ENCODE measurements at places on chromosomes 3 and 15. TPM values are rescaled to one million over a fixed set of nuclear protein-coding genes. Genes with fewer than 3 reads are reported as not detected.

DNA sequence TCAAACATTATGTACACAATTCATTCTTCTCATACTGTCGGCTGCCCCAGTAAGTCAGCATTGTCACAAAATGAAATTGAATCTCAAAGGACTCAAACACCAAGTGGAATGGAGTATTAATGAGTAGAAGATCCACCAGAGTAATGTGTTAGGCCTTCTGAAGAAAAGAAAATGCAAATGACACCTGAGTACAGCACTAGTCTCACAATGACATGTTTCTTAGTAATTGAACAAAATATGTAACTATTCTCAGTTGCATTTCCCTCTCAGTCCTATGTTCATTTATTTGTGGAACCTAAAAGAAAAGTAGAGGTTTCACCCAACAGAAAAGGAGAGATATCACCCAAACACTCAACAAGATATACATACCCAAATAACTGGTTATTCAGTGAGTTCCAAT is 283.9 kb upstream of the THBS1 start:
- no peak for DNase-seq

- no peak for DNase-seq
These were observed 10.1 kb downstream of the CLDND1 start for GRCh38 chr3:98512576-98512975.

DNA sequence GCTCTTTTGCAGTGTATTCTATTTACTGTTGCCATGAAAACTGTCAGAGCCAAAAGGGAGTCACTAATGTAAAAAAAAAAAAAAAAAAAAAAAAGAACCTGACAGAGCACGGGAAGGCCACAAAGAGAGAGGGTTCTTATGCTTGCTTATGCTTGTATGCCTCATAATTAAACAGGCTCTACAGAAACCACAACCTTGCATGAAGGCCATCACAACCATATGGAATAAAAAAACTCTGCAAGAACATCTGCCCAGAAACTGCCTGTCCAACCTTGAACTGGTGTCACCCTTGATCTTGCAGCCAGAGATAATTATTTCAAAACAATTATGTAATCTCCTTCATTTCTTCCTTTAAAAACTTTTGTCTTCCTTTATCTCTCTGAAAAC is 50.1 kb downstream of the CFAP20DC start:
- no peak for DNase-seq

GRCh38 chr3:137766876-137767537 is 2.9 kb downstream of the SOX14 start:
- DNase-seq: no peak

DNA sequence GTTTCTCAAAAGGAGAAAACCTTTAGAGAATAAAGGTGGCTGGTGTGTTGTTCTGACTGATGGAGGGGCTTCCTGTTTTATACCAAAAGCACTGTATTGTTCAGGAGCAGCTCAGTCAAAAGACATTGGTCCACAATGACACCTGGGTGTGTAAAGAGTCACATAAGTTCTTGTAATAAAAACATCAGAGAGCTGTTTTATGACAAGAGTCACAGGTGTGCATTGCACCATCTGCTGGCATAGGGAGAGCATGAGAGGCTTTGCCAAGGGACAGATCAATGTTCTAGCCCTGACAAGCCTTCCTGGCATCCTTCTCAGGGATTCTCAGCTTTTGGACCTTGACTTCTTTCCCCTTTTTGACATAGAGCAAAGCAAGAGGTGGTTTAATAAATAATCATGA is 20.4 kb downstream of the ARPP21 start:
- no peak for DNase-seq

GRCh38 chr3:127307916-127308315 is 20.1 kb upstream of the PRR20G start:
- DNase-seq: no peak

- no peak for DNase-seq
These were observed 31.1 kb downstream of the FAM174B start for GRCh38 chr15:92624401-92624991.

DNA sequence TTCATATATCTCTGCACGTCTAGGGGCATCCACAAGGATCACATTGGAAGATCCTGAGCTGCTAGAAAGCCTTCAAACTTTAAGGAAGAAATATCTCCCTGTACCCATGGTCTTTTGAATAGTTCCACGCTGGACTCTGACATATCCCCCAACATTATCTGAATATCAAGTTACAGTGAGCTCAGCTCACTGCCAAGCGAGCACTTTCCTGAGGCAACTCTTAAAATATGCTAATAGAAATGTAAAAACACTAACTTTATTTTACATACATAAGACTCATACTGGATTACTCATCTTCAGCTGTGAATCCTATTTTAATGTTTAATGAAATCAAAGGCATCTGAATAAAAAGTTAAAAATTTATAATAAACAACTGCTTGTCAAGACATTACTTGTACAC is 420.2 kb upstream of the CCDC54 start:
- DNase-seq: no peak

GRCh38 chr3:30596152-30596551 is 10.2 kb upstream of the TGFBR2 start:
- no peak for DNase-seq

DNA sequence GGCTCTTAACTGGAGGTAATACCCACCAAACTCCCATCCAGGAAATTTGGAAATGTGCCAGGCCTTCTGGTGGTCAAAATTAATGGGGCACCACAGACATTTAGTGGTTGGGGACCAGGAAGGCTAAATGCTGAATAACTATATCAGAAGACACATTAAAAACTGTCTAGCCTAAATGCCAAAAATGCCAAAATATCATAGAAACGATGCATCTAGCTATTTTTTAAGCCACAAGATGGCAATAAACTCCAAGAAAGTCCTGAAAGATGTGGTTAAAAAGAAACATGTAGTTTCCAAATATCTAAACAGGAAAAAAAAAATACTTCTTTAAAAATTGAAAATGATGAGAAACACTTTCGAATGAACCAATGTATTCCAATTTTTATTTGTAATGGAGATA is 19.9 kb downstream of the CCDC14 start:
- no peak for DNase-seq

DNA sequence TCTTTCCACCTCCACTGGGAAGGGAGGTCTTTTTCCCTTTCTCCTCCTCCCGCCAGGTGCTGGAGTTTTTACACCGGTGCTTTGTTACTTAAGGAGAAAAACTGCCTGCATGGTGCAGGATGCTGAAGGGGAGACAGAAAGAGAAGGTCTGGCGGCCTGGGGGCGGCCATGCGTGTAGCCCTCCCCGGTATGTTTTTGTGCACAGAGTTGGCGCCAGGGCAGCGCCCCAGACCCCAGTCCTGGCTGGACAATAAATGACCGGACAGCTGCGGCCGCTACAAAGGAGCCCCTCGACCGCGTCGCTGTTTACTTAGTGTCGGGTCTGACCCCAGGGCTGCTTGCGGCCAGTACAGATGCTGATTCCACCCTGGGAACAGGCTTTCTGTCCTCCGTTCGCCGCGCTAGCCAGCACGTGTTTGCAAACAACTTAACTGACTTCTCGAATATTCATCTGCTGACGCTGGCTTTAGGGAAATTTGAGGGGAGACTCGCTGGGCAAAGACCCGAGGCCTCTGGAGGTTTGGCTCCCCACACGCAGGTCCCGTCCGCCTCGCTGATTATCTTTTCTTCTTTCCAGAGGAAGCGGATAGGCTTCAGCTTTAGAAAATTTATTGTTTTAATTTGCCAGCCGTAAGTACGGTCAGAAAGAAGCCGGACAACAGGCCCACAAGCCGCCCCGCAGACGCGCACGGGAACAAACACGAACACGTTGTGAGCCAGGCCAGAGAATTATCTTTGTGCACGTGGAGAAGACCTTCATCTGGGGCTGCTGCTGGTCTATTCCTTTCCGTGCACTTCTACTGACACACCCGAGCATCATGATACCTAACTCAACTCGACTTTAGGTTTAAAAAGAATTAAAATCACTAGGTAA is 46.9 kb downstream of the ZIC4 start:
- DNase-seq: no peak

GRCh38 chr3:11305509-11305908 is 33.3 kb downstream of the ATG7 start:
- no peak for DNase-seq

GRCh38 chr3:113771993-113772392 is 25.2 kb downstream of the ATP6V1A start:
- no peak for DNase-seq

DNA sequence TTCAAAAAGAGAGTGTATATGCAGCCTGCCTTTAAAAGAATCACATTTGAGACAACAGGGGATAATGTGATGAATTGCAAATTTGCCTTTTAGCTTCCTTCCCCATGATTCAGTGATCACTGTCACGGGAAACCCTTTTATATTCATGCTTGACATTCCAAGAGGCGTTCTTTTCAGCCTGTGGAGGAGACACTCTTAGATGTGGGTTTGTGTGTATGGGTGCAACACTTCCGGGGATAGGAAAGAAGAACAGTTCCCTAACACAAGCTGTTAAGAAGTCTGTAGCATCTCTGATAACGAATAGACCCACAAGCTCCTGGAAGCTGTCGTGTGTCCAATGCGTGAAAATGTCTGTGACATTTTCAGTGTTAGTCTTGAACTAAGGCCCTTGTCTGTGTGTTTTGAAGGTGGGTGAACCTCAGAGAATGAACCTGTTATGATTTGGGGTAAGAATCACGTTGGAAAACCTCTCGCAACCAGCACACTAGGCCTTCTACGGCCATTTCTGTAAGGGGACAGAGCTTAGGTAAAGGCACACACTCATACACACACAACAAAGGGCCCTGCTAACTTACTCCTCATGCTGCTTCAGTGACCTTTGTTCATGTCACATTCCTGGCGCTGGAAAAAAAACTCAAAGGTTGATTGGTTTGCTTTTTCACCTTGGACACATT is 229.2 kb upstream of the ST8SIA2 start:
- no peak for DNase-seq

- no peak for DNase-seq
These were observed 262.8 kb downstream of the RORA start for GRCh38 chr15:60966316-60966715.

DNA sequence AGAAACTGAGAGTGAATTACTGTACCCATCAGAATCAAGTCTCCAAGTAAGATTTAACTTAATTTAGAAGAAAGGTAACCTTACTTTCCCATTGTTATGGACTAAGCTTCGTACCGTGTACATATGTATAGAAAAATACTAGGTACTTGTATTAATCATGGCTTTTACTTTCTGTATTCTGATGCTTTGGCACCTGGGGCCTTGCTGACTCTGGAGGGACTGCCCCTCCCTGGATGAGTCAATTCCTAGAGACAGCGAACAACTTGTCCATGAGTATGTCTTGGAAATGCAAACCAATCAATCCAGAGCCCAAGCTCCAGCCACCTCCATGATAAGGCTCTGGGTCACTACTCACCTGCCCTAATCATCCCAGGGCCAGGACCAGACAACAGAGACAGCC is 50.0 kb upstream of the DGKG start:
- DNase-seq: no peak

- no peak for DNase-seq
These were observed 63.5 kb downstream of the OTOL1 start for GRCh38 chr3:161560008-161560637.

GRCh38 chr3:54159917-54160316 is 37.6 kb downstream of the CACNA2D3 start:
- no peak for DNase-seq

DNA sequence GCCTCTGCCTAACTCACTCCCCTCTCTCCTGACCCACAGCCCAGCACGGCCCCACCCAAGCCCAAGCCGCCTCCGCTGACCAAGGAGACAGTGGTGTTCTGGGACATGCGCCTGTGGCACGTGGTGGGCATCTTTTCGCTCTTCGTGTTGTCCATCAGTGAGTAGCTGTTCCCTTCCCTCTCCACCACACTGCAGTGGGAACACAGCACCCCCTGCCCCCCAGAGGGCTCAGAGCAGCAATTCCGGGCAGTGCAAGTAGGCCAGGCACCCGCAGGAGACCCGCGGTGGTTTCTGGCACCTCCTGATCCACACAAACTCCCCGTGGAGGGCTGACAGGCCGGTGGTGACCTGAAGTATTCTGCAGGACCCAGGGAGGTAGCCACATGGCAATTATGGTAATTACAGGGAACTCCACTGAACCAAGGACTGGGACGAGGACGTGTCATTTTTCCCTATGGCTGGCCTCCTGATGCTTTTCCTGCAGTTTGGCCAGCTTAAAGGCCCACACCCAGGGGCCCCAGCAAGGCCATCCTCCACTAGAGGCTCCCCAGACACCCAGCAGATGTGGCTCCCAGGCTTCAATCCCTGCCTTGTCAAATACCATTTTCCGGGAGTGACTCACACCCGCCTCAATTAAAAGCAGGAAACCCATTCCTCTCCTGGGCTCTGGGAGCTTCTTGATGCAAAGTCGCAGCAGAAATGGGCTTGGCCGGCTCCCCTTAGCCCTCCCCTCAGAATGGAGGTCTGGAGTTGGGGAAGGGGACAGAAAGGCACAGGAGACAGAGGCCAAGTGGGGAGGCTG is 4.8 kb downstream of the TMIE start:
- DNase-seq: no peak

- no peak for DNase-seq
These were observed 60.2 kb upstream of the LCTL start for GRCh38 chr15:66625974-66626373.

GRCh38 chr3:189301479-189301878 is 129.7 kb downstream of the TPRG1 start:
- DNase-seq: no peak

- DNase-seq: no peak
These were observed 1113.2 kb downstream of the IGSF11 start for GRCh38 chr3:117921411-117921810.

DNA sequence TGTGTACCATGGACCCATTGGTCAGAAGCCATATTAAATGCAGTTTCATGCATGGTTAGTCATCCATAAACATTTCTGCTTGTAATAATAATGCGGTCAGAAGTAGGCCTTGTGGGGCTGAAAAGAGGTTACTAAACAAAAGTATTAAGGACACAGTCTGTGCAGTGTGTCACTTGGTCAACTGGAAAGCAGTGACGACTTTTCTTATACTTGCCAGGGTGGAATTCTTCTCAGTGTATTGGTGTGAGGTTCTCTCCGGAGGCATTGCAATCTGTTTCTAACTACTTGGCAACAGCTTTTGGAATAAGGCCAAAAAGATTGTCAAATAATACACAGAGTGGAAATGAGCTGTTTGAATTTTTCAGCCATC is 46.8 kb downstream of the CHL1 start:
- no peak for DNase-seq

DNA sequence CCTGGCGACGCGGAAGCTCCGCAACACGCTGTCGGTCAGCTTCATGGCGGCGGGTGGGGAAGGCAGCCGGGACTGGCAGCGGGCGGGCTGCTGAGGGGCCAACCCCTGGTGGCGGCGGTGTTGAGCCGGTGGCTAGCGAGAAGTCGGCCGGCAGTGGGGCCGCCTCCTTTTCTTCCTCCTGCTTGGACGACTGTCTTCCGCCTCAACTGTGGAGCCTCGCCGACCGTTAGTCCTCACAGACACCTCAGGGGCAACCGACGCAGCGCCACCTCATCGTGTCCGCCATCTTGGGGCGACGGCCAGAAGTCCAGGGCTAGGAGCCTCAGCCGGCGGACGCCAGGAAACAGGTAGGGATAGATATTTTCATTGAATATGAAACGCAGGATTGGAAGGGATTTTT is 875.1 kb downstream of the NSUN3 start:
- no peak for DNase-seq

RTP4 gene
- total RNA-seq: 0.98 TPM

CLDN18 gene
- total RNA-seq: not detected

LRRC34 gene
- total RNA-seq: 0.49 TPM

CAPN3 gene
- total RNA-seq: 18.4 TPM

RGMA gene
- 21.6 TPM for total RNA-seq

RBP2 gene
- not detected for total RNA-seq

P2RY12 gene
- total RNA-seq: 1.2 TPM

ONECUT1 gene
- total RNA-seq: not detected
